ENCODE measurements at places on chromosomes 12 and 14. TPM values are rescaled to one million over a fixed set of nuclear protein-coding genes. Genes with fewer than 3 reads are reported as not detected.

The RIN3 gene
- polyA plus RNA-seq = 6.0 TPM

The TNFRSF1A gene
- 38.5 TPM for polyA plus RNA-seq

The RIMBP2 gene
- 0.75 TPM for polyA plus RNA-seq

The SLC6A13 gene
- not detected for polyA plus RNA-seq

The PTPN11 gene
- polyA plus RNA-seq = 69.5 TPM

The IAPP gene
- 0.15 TPM for polyA plus RNA-seq

The AQP6 gene
- 0.58 TPM for polyA plus RNA-seq

The TPPP2 gene
- 0.62 TPM for polyA plus RNA-seq

The SLC2A14 gene
- polyA plus RNA-seq = 0.05 TPM

The ARF3 gene
- 56.5 TPM for polyA plus RNA-seq

The PLEKHG3 gene
- polyA plus RNA-seq = 9.2 TPM

The CCDC197 gene
- not detected for polyA plus RNA-seq

The ALDH1L2 gene
- polyA plus RNA-seq = 0.61 TPM

The KRT74 gene
- polyA plus RNA-seq = 0.08 TPM

The KRT75 gene
- not detected for polyA plus RNA-seq

The DDX54 gene
- 34.1 TPM for polyA plus RNA-seq

The RHEBL1 gene
- 0.75 TPM for polyA plus RNA-seq
